ENCODE measurements at places on chromosomes 1 and 21. TPM values are rescaled to one million over a fixed set of nuclear protein-coding genes. Genes with fewer than 3 reads are reported as not detected.

- H3K27ac ChIP-seq, result no peak overlapping the region
- H3K36me3 ChIP-seq, result no peaks in the 10 kb centered on the region
- no peak for DNase-seq
- peaks cover 5% of the 10 kb centered on the region for H3K4me1 ChIP-seq
- peaks cover 4% of the 10 kb centered on the region for H3K27me3 ChIP-seq
Observed at GRCh38 chr1:40622936-40623629, 42.4 kb downstream of the RIMS3 start.

GRCh38 chr1:227317523-227318015, 723 bp downstream of the CDC42BPA start:
- DNase-seq, result peak; percentile 29
- H3K4me1 ChIP-seq, result peaks cover 37% of the 10 kb centered on the region
- peak overlapping the region; percentile 77 for H3K4me3 ChIP-seq
- H3K27me3 ChIP-seq, result no peaks in the 10 kb centered on the region
- H3K36me3 ChIP-seq, result no peaks in the 10 kb centered on the region
- peak overlapping the region; percentile 98 for H3K27ac ChIP-seq

MIS18A gene
- 3.2 TPM for total RNA-seq

CYYR1 gene
- total RNA-seq, result 21.6 TPM

TRAPPC10 gene
- 21.4 TPM for total RNA-seq

GRCh38 chr1:173903827-173904531, 13.1 kb downstream of the SERPINC1 start:
- H3K27ac ChIP-seq, result no peak overlapping the region
- H3K4me3 ChIP-seq, result no peak overlapping the region
- no peaks in the 10 kb centered on the region for H3K4me1 ChIP-seq

DNA sequence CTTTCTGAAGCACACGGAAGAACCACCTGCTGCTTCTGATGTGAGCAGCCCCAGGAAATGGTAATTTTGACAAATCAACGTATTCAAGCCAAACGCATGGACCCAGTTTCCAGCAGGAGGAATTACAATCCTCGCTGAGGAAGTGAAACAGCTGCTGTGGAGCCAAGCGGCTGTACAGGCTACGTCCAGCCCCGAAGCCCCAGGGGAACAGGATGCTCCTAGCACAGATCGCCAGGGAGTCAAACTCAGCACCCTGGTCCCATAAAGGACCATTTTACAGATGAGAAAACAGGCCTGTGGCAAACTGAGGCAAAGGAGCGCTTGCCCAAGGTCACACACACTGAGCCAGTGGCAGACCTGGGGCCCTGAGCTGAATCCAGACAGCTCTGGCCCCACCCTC, 108.0 kb downstream of the PTPRU start:
- H3K4me3 ChIP-seq, result no peak overlapping the region
- DNase-seq, result no peak
- H3K36me3 ChIP-seq, result no peaks in the 10 kb centered on the region
- H3K4me1 ChIP-seq, result no peaks in the 10 kb centered on the region

FAM72B gene
- not detected for total RNA-seq

OR2T33 gene
- not detected for total RNA-seq

DNA sequence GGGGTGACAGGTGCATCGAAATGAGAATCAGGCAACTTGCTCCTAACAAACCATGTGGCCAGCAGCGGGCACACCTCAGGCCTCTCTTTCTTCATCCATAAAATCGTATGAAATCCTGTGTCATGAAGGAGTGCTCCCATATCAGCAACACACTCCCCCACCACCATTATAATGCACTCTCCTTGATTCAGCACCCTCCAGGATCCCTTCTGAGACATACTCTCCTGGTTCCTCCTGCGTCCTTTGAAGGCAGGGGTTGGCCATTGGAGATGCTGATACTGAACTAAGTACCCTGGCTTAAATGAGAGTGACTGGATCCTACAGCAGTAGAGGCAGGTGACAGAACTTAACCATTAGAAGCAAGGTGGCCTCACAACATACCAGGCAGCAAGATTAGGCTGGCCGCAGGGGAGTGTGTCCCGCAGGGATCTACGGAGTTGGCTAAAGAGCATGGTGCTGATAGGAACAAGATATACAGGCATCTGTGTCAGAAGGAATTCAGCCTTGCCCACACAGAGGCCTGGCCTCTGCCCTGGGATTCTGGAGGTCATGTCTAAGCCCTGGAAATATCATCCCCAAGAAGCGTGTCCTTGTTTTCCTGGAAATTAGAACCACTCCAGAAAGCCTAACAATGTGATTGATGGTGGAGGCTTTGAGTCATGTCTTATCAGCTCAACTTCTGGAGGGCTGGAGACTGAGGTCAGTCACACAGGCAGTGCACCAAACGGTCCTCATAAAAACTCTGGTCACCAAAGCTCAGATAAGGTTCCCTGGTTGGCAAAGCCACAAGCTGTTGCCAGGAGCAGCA, 16.8 kb downstream of the S100A7A start:
- peaks cover 76% of the 10 kb centered on the region for H3K27me3 ChIP-seq
- H3K27ac ChIP-seq, result no peak overlapping the region
- no peaks in the 10 kb centered on the region for H3K4me1 ChIP-seq
- no peaks in the 10 kb centered on the region for H3K36me3 ChIP-seq
- no peak overlapping the region for H3K4me3 ChIP-seq

All from left ventricle myocardium inferior (tissue), 1 donor.